Activated CD8-positive, alpha-beta T cell treated with anti-CD3 and anti-CD28 coated beads, Interleukin-2, amount 10 ng/mL, durations not matched to agents 7 days and 5 days (primary cell): ENCODE measurements at places on chromosomes 4 and X.

DNA sequence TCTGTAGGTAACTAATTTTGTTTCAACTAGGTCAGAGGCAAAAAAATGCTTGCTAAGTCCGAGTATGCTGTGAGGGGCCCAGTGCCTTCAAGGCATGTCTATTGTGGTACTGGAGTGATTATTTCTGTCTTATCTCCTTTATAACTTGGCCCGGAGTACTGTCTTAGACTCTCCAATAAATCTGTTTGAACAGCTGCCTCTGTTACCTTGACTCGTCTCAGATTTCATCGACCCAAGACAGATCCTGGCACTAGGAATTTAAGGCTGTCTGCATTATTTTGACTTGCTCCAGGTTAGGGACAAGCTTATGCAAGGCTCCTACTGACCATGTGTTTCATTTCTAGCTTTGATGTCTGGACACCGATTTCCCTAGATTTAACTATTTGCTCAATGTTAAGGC lies 41.1 kb upstream of the NKAP start:
- no peak for DNase-seq

DNA sequence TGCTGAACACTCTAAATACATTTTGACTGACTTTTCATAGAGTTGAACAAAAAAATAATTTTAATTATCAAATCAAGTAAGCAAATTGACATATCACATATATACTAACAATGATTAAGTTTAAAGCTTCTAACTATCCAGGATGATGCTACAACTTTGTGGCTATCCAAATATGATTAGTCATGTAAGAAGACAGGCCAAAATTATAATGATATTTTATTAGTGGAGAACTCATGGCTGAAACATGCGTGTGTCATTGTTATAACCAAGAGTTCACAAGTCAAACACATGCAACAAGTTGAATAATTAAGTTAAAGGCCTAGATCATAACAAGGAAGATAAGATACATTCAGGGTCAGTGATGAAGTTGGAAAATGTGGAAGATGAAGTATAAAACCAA lies 346.8 kb downstream of the FSTL5 start:
- DNase-seq, result no peak

DNA sequence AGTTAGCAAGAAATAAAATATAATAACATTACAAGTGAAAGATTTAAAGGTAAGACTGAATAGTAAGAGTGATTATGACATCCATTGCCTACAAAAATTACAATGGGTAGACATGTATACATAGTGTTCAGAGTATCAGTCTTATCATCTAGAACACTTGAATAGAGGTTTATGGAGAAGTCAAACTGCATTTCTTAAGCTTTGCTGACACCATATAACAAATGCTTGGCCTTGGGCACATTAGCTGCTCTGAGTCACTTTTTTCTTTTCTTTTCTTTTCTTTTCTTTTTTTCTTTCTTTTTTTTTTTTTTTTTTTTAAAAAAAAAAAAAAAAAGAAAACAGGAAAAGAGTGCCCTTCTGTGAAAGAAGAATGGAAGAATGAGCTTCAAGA lies 220.0 kb downstream of the SPCS3 start:
- no peak for DNase-seq

DNA sequence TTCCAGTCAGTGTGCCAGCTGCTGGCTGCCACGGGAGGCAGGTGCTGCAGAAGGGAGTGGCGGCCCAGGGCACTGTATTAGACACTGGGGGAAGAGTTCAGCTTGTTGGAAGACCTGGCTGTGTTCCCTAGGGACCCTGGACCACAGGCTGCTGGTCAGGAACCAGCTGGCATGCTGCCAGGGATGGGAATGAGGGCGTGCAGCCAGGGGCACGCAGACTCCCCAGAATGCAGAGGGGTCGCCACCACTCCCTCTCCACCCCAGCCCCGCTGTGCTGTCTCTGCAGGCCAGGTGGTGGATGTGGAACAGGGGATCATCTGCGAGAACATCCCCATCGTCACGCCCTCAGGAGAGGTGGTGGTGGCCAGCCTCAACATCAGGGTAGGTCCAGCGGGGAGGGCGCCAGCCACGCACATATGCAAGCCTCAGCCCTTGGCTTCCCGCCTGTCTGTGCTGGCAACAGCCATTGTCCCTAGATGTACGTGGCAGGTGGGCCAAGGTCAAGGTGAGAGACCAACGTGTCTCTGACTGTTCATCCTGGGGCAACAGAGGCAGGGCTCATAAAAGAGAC lies 12.3 kb downstream of the ABCD1 start:
- DNase-seq, result no peak

DNA sequence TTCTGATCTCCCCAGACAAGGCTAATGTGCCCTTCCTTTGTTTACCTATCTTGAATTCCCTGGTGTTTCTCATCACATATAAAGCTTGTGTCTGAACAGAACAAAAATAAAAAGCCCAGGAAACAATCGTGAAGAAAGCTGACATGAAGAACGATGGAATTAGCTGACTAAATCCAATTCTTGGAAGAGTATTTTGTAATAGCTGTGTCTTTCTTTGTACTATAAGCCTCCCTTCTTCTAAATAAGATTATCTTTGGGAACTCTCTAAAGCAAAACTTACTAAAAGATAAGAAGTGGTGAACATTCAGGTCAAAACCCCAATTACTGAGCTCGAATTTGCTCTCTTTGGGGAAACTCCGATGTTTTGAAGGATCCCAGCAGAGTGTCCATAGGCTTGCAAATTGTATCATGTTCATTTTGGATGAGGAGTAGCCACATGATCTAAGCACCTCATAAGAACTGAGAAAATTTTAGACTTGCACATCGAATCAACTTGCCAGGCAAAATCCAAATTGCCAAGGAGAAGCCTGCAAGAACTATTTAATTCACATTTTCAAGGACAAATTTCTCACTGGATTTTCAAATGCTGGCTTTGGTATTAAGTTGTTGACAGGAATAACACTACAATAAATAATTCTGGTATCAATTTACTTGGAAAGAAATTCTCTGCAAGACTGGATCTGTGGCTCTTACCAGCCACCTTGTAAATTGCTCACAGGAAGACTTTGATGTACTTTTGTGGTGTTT lies 106.2 kb downstream of the LNX1 start:
- DNase-seq, result no peak

- DNase-seq, result no peak
Measured at GRCh38 chr4:135325264-135325663, 1123.7 kb upstream of the PABPC4L start.

GRCh38 chrX:136765821-136766356 lies 14.8 kb downstream of the ARHGEF6 start:
- DNase-seq, result no peak

- DNase-seq, result no peak
Measured at GRCh38 chr4:158051401-158052235, 121.2 kb downstream of the GASK1B start.

DNA sequence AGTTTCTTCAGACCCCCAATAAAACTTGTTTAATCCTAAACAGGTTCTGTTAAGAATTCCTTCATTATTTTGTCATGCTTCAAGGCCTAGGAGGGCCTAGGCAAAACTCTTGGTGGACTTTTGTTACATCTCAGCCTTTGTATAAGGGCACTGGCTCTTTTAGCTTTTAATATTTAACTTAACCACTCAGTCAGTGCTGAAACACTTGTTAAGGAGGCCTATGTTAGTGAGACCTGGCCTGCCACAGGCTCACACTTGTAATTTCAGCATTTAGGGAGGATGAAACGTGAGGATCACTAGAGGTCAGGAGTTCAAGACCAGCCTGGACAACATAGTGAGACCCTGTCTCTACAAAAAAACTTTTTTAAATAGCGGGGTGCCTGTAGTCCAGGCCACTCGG lies 32.7 kb upstream of the PGK1 start:
- DNase-seq, result no peak

DNA sequence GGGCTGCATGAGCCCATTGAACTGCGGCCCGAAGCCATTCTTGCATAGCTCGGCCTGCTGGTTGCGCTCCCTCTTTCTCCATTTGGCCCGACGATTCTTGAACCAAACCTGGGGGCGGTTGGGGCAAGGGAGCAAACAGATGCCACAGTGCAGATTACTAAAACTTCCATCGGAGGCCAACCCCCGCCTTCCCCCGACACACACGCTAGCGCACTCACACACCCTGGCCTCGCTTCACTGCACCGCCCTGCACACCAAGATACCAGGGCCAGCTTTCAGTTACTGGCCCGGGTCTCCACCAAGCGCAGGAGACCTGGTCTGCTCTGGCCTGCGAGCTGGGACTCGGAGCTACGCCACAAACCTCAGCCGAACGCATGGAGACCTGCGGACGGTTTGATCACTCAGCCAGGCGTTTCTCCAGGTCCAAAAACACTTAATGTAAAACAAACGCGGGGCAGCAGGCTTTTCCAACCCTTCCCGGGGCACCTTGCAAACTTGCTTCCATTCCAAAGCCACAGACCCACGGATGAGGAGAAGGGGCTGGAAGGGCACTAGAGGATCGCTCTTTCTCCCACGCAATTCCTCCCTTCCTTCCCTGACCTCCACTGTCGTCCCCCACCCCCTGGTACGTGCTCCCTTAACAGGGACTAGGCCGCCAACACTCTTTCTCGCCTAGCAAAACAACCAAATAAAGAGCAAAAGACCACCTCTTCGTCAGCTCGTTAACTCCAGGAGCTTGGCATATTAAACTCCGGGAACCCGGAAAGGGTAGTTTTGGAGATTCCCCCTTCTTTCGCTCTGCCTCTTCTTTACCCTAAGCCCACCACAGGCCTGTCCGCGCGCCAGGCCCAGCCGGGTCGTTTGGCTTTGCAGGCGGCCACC lies 4.1 kb downstream of the PITX2 start:
- DNase-seq, result no peak

GRCh38 chr4:177450426-177451107 lies 8.3 kb upstream of the AGA start:
- no peak for DNase-seq

- DNase-seq, result no peak
Measured at GRCh38 chr4:186644737-186645261, 78.9 kb downstream of the FAT1 start.

DNA sequence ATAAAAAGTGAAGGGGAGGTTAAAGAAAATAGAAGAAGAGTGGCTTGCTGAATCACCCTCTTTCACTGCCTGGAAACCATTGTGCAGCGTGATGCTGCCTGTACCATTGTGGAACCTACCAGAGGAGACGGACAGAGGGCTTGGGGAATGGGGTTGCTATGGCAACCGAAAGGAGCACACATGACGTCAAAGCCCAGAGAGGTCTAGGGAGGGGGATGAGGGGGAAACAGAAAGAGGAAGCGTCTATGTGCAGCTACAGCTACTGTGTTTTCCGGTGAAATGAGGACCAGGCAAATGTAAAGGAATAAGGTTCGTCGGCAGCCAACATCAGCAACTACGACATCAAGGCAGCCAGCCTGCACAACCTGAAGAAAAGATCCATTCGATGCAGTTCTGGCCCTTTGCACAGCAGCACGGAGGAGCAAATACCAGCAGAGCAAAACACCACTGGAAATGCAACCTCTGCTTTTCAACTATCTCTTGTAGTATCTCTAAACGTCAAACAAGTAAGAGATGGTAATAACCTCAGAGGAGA lies at the start of gene MAPK10:
MAPK10 (minus strand) TSS at position 110 of the 535 bp plus-strand sequence.
- DNase-seq, result peak; percentile 74

DNA sequence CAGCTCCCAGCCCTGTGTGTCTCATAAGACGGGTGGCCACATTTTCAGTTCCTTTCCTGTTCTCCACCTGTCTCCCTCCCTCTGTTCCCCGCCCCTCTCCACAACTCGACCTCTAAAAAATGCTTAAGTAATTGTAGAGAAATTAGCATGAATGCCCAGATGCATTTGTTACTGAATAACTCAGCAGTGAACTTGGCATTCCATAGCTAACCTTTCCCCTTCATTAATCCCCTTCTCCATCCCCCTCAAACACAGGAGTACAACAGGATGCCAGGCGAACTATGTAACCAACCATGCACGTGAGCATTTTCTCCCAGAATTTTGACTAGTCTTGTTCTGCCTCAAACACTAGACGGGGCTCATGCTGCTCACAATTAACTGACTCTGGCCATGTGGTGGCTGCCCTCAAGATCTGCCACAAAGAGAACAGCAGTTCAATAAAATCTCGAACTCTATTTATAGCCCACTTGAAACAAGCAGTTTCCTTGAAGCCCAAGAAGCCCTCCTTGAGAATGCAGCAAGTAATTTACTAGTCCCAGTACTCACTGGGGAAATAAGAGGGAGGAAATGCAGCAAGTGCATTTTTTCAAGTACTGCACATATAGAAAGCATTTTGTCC lies 351.2 kb downstream of the ARHGAP24 start:
- DNase-seq, result no peak
